ENCODE measurements at places on chromosomes 16 and 17.

DNA sequence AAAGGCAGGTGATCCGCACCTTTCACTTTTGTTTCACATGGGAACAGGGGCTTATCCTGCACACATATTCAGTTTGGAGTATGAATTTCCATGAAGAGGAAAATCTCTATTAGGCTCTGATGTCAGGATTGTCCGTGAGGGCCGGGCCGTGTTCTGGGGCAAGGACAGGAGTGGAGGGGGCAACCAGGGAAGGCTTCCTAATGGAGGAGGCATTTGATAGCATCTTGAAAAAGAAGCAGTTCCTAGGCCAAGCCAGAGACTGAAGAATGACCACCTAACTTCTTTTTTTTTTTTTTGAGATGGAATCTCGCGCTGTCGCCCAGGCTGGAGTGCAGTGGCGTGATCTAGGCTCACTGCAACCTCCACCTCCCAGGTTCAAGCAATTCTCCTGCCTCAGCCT lies 174.2 kb downstream of the SEC14L1 start:
- no peak for DNase-seq

GRCh38 chr16:89071686-89072547 lies 21.7 kb upstream of the ACSF3 start:
- no peak for DNase-seq

DNA sequence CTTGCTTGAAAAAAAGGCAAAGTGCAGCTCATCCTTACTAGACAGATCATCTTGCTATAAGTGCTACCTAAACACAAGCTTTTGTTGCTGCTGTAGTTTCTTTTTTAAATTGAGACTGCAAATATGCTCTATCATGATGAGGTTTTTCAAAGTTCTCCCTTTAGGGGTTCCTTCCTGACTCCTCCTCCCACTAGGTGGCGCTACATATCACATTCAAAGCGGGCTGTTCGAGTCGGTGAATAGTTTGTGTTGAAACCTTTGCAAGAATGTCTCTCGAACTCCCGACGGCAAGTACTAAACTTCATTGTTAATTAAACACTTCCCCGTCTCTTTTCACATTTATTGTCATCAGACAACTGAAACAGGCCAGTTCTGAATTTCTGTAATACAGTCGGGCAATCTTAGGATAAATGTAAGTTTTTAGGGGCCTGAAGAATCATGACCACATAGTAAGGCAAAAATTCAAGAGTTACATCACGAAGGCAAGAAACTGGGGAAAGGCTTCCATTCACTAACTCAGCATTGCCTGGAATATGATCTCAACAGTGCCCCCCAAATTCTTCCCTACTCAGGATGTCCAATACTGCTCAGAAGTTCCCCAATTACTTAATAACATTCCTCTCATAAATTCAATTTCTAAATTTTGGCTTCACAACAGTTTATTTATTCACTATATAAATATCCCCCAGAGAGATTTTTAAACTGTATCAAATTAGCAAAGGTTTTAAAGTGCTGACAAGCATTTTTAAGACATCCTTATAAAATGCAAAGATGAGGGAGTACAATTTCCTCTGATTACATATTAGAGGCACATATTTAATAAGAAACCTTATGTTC lies 6.7 kb downstream of the HS3ST3A1 start:
- DNase-seq = peak; percentile 33

GRCh38 chr17:68588362-68588761 lies 12.8 kb downstream of the FAM20A start:
- DNase-seq = no peak

GRCh38 chr17:77450742-77451244 lies 310.0 kb downstream of the SEC14L1 start:
- DNase-seq = no peak

- DNase-seq = peak; percentile 33
Observed at GRCh38 chr17:43033948-43034881, 9.2 kb downstream of the RND2 start.

DNA sequence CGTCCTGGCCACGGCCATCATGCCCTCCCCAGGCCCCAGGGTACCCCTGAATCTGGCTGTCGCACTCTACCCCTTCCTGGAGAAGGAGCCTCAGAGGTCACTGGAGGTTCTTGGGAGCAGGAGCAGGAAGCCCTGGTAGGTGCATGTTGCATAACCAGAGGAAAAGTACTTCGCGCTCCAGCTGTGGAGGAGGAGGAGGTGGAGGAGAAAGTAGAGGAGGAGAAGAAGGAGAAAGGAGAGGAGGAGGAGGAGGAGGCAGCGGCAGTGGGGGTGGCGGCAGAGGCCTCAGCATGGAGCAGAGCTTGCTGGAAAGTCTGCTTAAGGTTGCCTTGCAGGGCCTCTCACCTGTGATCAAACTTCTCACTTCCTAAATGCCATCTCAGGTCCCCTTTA lies 61.8 kb downstream of the BAIAP2 start:
- DNase-seq = no peak

DNA sequence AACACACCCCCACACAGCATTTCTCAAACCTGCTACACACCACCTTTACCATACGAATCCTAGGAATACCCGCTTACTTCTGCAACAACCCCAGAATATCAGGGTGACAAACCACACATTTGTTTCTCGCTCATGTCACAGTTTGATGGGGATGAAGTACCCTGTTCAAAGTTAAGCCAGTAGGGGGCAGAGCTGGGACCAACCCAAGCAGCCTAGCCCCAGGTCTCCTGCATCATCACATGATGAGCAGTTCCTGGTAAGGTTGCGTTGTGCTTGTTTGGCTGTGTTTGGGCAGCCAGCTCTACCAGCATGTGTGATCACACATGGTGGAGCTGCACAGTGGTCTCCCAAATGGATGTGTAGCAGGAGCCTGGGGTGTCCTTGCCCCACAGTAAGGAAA lies 103.6 kb upstream of the C16orf82 start:
- DNase-seq = peak; percentile 7

- DNase-seq = no peak
Observed at GRCh38 chr16:85844786-85845185, 45.3 kb downstream of the COX4I1 start.

DNA sequence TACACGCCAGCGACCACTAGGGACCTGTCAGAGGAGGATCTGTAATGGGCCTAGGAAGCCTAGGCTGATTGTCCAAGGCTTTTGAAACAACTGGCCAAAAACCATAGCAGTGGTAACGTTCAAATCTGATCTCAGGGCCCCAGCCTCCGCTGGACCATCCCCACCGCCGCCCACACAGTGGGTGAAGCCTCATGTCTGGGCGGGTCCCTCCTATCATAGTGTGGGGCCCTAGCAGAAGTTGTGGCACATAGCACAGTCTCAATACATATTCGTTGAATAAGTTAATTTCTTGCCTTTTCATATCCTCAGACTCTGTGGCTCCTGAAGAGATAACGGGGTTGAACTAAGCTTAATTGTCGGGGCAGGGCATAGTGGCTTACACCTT lies 818 bp downstream of the DPH1 start:
- no peak for DNase-seq

All from HAP-1 (cell line).